ENCODE measurements at places on chromosomes 11 and 22.

DNA sequence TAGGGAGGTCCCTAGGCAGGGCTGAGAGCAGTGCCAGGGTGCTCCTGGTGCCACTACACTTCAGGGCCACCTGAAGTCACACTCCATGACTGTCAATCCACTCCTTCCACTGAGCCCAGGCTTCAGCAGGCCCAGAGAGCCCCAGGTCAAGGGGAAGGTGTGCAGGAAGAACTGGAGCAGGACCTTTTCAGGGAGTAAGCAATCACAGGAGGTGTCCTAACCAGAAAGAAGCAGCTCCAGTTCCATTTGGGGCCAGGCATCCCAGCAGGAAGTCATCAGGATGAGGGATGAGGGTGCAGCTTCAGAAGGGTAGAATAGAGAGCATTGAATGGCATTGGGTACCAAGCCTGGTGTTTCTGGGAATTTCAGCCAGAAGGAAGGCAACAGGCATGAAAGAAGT lies 556.5 kb downstream of the INSC start:
- no peak for DNase-seq

DNA sequence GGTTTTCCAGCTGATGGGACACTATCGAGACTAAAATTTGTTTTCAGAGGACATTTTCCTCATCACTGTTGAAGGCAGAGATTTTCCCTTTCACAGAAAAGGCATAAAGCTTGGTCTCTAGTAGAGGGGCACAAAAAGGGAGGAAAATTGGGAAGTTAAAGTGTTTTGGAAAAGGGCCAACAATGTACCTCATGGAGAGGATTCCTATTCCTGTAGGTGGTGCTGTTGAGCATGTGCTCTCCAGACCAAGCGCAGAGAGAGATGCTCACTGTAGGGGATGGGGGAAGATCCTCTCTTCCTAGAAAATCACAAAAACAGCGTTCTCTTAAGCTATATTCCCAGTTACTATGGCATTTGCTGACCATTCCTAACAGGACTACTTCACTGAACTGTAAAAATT lies 44.9 kb downstream of the OR4C46 start:
- DNase-seq = no peak

GRCh38 chr11:64360448-64360921 lies 1.5 kb downstream of the RPS6KA4 start:
- DNase-seq = no peak

- DNase-seq = no peak
Measured at GRCh38 chr22:39534092-39534506, 1.6 kb upstream of the RPS19BP1 start.

- DNase-seq = no peak
Measured at GRCh38 chr11:34667810-34668582, 47.1 kb downstream of the EHF start.

GRCh38 chr11:67639438-67639859 lies at the start of gene TBX10:
TBX10 (minus strand) TSS chr11:67639763; CDS start chr11:67639472, 291 bp downstream.
- no peak for DNase-seq

GRCh38 chr11:120289426-120289825 lies 35.7 kb upstream of the TLCD5 start:
- DNase-seq = no peak

GRCh38 chr11:44564166-44564565 lies 1.3 kb upstream of the CD82 start:
- DNase-seq = no peak

DNA sequence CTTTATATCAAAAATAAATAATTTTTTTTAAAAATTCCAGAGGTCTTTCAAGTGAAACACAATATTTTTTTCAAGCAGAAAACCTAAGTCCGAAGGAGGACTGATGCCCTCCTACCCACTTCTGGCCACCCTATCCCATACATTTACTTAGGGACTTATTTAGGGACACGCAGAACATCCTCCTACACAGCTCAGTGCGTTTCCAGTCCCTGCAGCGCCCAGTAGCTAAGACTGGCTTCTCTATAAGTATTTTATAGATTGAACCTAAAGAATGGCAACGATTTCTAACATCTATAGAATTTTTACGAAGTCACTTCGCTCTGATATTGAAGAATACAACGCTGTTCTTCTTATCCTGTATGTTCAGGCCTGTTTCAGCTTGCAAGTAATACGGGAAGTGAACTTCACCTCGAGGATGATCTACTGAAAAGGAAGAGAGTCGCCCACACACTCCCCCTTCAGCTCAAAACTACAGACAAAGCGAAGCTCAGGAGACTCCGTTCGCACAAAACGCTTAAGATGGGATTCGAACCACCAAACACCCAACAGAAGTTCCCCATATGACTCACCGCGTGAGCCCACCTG lies 328 bp downstream of the CHEK2 start:
- no peak for DNase-seq

DNA sequence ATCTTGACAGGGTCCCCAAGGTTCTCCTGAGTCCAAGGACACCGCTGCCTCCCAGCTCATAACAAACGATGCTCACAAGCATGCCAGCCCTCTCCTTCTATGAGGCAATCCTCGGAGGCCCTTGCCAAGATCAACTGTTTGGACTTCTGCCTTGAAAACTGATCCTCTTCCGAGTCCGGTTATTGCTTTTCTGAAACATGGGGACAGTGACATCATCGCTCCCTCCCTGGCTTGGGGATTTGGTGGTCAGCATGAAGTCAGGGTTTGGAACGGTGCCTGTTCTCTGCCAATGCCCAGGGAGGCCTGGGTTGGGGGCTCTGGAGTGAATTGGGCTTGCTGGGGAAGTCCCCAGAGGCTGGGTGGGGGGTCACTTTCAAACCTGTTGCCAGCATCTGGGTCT lies 149.3 kb downstream of the FBXO7 start:
- no peak for DNase-seq
